ENCODE measurements at places on chromosomes 16 and 17. TPM values are rescaled to one million over a fixed set of nuclear protein-coding genes. Genes with fewer than 3 reads are reported as not detected.

DNA sequence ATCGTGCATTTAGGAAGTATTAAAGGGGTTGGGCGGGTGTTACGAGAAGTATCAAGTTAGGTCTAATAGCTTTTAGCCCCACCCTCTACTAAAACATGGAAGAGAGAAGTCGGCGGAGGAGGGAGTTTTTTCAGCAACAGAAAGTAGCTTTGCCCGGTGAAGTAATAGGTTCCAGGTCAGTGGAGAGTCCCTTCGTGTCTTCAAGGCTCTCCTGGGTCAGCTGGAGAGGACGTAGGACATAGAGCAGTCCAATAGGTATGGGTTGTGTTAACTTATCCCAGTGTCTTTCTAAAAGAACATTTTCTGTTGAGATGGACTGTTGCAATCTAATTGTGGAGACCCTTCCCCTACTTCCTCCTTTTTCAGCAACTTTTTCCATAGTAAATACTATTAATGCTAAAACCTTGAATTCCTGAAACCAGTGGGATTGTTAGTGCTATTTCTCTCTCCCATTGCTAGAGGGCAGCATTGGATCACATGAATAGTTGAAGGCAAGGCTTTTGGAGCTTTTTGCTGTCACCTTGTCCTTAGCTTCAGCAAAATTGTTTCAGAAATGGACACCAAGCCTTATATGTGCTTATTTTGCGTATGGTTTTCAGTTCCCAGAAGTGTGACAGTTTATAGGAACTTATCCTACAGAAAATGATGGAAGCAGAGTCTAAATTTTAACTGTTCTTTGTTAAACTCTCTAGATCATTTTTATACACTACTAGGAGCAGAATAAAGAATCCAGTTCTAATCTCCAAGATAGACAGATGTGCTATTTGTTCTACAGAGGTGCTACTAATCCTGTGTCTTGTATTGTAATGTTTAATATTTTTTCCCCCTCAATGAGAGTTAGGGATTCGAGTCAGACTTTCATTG lies 38.4 kb downstream of the UTP18 start:
- no peak overlapping the region for H3K27ac ChIP-seq
- no peaks in the 10 kb centered on the region for H3K27me3 ChIP-seq
- DNase-seq, result no peak
- no peaks in the 10 kb centered on the region for H3K4me1 ChIP-seq
- no peak overlapping the region for H3K4me3 ChIP-seq
- H3K36me3 ChIP-seq, result no peaks in the 10 kb centered on the region

DNA sequence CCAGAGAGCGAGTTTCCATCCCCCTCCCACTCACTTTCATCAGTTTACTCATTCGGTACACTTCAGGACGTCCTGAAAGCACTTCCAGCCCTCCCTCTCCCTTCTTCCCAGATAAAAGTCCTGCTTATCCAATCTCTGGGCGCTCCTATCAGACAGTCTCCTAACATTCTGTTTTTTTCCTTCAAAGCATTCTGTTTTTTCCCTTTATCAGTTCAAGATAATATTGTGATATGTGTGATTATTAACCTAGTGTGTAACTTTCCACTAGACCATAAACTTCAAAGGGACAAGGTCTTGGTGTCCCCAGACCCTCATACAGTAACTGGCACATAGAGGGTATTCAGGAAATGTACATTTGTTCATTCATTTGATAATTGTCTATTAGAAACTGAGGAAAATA lies 24.4 kb upstream of the C16orf87 start:
- H3K4me1 ChIP-seq, result no peaks in the 10 kb centered on the region
- no peak overlapping the region for H3K27ac ChIP-seq
- H3K27me3 ChIP-seq, result no peaks in the 10 kb centered on the region
- no peak overlapping the region for H3K4me3 ChIP-seq
- no peak for DNase-seq

PRSS27 gene
- total RNA-seq, result 1.2 TPM

- H3K27me3 ChIP-seq, result no peaks in the 10 kb centered on the region
- no peaks in the 10 kb centered on the region for H3K36me3 ChIP-seq
- no peak overlapping the region for H3K4me3 ChIP-seq
- H3K4me1 ChIP-seq, result peaks cover 10% of the 10 kb centered on the region
- peak; percentile 82 for DNase-seq
Observed at GRCh38 chr17:80426671-80427326, 11.8 kb downstream of the ENDOV start.

- no peaks in the 10 kb centered on the region for H3K27me3 ChIP-seq
- no peaks in the 10 kb centered on the region for H3K36me3 ChIP-seq
- H3K4me1 ChIP-seq, result no peaks in the 10 kb centered on the region
- no peak overlapping the region for H3K4me3 ChIP-seq
- H3K27ac ChIP-seq, result no peak overlapping the region
Observed at GRCh38 chr17:31792007-31792585, 66.9 kb downstream of the COPRS start.

DNA sequence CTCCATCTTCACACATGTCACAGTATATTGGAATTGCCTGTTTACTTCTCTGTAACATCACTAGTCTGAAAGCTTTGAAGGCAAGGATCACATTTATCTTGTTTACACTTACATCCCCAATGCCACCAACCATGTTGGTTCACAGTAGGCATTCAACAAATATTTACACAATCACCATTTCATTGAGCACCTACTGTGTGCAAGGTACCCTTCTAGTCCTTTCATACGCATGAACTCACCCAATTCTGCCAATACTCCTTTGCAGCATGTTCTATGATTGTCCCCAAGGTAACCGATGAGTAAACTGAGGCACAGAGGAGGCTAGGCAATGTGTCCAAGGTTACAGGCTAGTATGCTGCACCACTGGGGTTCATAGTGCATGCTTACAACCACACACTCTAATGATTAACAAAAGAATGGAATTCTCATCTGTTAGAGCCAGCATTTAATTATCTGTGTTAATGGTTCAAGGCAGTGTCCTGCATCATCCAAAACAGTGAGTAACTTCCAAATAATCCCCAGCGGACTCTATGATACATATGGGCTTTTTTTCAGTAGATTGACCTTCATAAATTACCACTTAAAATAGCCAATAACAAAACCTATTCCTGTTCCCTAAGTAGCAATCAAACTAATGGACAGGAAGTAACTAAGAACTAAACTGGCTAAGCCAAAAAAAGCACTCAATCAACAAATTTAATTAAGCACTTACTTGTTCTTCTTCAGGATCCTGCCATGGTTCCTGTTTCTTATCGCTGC lies 364.5 kb upstream of the XYLT1 start:
- no peak for DNase-seq
- H3K27me3 ChIP-seq, result no peaks in the 10 kb centered on the region
- no peak overlapping the region for H3K27ac ChIP-seq
- H3K36me3 ChIP-seq, result no peaks in the 10 kb centered on the region
- H3K4me3 ChIP-seq, result no peak overlapping the region

PRSS22 gene
- total RNA-seq, result 1.4 TPM

DNA sequence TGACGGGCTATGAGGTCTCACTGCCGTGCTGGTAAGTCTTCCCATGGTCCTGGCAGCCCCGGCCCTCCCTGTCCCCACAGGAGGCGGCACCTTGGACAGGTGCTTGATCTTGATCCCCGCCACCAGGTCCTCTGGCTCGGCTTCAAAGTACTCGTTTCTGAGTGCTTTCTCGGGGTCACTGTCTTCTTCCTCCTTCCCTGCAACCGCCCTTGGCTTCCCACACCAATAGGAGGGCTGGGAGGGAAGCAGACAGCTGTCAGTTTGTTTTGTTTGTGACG lies 31.9 kb upstream of the RNPS1 start:
- no peaks in the 10 kb centered on the region for H3K4me1 ChIP-seq
- no peaks in the 10 kb centered on the region for H3K27me3 ChIP-seq
- no peak overlapping the region for H3K4me3 ChIP-seq
- DNase-seq, result no peak
- H3K36me3 ChIP-seq, result no peaks in the 10 kb centered on the region

- no peaks in the 10 kb centered on the region for H3K27me3 ChIP-seq
- H3K36me3 ChIP-seq, result no peaks in the 10 kb centered on the region
- peak overlapping the region; percentile 20 for H3K27ac ChIP-seq
- no peak overlapping the region for H3K4me3 ChIP-seq
- DNase-seq, result peak; percentile 46
Observed at GRCh38 chr17:40602445-40603443, 37.5 kb upstream of the CCR7 start.

DNA sequence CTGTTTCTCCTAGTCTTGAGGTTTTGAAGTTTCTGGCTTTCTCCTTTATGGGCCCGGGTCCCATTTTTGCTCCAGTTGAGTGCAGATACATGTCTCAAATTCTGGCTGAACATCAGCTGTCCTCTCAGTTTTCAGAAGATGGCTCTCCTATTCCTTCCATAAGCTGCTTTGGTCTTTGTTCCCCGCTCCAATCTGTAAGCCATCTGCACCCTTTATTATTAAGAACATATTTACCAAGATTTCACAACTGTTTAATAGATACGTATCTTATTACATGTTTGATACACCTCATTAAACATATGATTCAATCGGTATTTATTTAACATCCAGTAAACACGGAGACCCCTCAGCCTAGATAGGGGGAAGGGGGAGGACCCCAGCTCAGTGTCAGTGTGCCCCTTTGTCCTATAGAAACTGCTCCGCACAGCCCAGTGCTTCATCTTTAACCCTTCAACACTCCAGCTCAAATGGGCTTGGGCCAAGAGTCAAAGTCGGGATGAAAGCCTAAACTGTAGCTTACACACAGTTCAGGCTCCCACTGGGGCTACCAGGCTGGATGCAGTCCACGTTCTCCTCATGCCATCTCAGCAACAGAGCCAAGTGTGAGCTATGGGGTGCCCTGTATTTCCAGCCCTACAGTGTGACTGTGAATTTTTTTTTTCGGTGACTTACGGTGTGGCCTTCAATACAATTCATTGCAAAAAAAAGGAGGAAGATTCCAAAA lies 166.0 kb upstream of the ZFHX3 start:
- no peak overlapping the region for H3K4me3 ChIP-seq
- H3K27me3 ChIP-seq, result no peaks in the 10 kb centered on the region
- no peak overlapping the region for H3K27ac ChIP-seq

GRCh38 chr17:41919165-41919817 lies 540 bp upstream of the ACLY start:
- no peaks in the 10 kb centered on the region for H3K27me3 ChIP-seq
- H3K4me1 ChIP-seq, result peaks cover 43% of the 10 kb centered on the region
- no peaks in the 10 kb centered on the region for H3K36me3 ChIP-seq
- peak overlapping the region; percentile 92 for H3K27ac ChIP-seq
- DNase-seq, result no peak

TEKT5 gene
- not detected for total RNA-seq

DNA sequence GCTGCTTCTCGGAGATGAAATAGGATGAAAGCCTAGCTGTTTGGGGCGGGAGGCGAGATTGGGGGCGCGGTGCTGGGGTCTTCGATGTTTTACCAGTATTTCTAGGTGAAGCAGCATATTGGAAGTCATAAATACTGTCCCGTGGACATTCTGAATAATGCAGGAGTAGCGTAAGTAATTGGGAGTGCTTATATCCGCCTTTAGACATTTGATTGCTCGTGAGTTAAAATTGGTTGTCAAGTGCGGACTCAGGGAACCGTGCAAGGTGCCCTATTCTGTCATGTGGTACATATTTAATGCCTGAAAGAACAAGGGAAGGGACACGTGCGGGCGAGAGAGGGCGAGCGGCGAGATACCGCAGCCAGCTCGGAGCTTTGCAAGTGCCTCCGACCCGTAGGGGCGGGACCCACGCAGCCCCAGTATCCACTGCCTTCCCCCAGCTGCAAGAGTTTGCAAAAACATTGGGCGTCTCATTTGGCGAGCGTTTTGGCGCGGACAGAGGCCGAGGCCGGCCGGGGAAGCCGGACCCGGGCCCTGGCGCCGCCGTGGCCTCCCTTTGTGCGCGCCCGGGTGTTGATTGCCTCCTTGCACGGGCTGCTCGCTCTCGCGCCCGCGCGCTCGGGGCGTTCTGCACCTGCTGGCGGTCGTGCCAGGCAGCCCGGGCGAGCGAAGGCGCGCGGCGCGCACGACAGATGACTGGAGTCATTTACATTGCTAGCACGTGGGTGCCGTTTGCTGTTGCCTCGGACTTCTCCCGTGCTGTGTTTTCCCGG lies 849.8 kb upstream of the RBFOX1 start:
- H3K27me3 ChIP-seq, result no peaks in the 10 kb centered on the region
- no peaks in the 10 kb centered on the region for H3K4me1 ChIP-seq
- H3K36me3 ChIP-seq, result no peaks in the 10 kb centered on the region
- no peak for DNase-seq
- H3K27ac ChIP-seq, result no peak overlapping the region

GRCh38 chr16:54590836-54591235 lies 304.2 kb upstream of the IRX3 start:
- no peaks in the 10 kb centered on the region for H3K4me1 ChIP-seq
- H3K4me3 ChIP-seq, result no peak overlapping the region
- H3K27me3 ChIP-seq, result no peaks in the 10 kb centered on the region
- no peak for DNase-seq
- no peaks in the 10 kb centered on the region for H3K36me3 ChIP-seq
- no peak overlapping the region for H3K27ac ChIP-seq

Measured in Peyer's patch (tissue), 4 donors.